Body of pancreas (tissue), 4 donors: ENCODE measurements at places on chromosomes 2 and 18. TPM values are rescaled to one million over a fixed set of nuclear protein-coding genes. Genes with fewer than 3 reads are reported as not detected.

- H3K36me3 ChIP-seq = no peaks in the 10 kb centered on the region
- H3K4me3 ChIP-seq = no peak overlapping the region
- no peaks in the 10 kb centered on the region for H3K27me3 ChIP-seq
- no peak for DNase-seq
- H3K27ac ChIP-seq = no peak overlapping the region
- no peaks in the 10 kb centered on the region for H3K4me1 ChIP-seq
These were observed 324.1 kb upstream of the KCNJ3 start for GRCh38 chr2:154374416-154374815.

- H3K27ac ChIP-seq = no peak overlapping the region
- H3K36me3 ChIP-seq = no peaks in the 10 kb centered on the region
These were observed 87.3 kb downstream of the SH3RF3 start for GRCh38 chr2:109216332-109216731.

MC4R gene
- not detected for total RNA-seq

ST6GAL2 gene
- total RNA-seq = not detected

TMEM37 gene
- 19.1 TPM for total RNA-seq
